ENCODE measurements at places on chromosomes 6 and 20.

DNA sequence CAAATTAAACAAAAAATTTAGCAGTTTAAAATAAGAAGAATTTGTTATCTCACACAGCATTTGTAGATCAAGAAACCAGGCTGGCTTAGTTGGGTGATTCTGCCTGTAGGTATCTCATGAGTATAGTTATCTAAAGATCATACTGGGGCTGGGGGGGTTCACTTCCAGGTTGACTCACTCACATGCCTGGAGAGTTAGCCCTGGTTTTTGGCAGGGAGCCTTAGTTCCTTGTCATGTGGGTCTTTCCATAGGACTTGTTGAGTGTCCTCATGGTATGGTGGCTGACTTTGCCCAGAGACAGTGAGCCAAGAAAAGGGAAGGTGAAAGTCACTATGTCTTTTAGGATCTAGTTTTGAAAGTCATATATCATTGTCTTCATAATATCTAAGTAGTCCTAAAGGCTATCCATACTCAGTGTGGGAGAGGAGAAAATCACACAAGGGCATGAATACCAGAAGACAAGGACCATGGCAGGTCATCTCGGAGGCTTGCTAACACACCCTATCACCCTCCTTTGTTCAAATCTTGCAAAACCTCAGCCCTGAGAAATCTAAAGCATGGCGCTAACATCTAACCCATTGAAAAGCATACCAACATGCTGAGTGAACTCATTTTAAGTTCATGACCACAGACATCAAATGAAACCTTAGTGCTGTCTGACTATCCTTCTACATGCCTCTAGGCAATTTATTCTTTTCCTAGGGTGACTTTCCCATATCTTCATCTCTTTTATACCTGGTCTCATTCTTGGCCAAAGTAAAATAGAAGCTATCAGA, 39.2 kb downstream of the CYP24A1 start:
- DNase-seq = no peak

- no peak for DNase-seq
Observed at GRCh38 chr20:63432577-63433325, 39.7 kb downstream of the KCNQ2 start.

- DNase-seq = no peak
Observed at GRCh38 chr6:39876826-39877225, 57.4 kb downstream of the MOCS1 start.

- no peak for DNase-seq
Observed at GRCh38 chr6:112203577-112204349, 50.6 kb downstream of the LAMA4 start.
